ENCODE measurements at places on chromosomes 1 and 21.

DNA sequence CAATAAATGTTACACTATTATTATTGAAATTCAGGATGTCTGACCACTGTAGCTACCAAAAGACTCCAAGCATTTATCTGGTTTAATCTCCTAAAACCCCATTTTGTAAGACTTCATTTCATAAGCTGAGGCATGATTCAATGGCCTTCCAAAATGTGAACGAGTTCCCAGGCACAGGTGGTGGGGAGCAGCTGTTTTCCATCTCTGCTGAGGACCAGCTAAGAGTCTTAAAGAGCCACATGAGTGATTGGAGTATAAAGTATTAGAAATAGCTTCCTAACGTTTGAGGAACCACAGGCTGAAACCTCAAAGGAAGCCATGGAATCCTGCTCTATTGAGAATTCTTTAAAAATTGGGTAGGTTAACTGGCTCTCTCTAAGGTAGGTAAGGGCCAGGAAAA, 44.9 kb downstream of the SEC16B start:
- DNase-seq: no peak

GRCh38 chr1:234745844-234746797, 136.1 kb upstream of the IRF2BP2 start:
- DNase-seq: no peak

- no peak for DNase-seq
Measured at GRCh38 chr1:201745023-201745422, 83.9 kb upstream of the IPO9 start.

DNA sequence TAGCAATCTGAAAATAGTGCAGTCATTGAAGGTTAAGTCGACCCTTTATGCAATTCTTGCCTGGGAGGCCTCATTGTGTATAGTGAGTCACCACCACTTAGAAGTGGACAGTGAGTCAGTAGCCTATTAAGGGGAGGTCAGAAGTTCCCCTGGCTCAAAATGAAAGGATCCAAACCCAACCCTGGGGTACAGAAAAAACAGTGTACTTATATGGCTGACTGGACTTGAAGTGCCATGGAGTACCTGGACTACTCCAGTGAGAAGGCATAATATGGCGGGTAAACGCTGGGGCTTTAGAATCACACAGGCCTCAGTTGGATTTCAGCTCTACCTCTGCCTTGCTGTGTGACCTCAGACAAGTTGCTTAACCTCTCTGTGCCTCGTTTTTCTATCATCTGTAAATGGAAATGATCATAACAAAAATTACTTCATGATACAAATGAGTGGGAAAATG, 2.2 kb upstream of the BCL9 start:
- DNase-seq: no peak

- DNase-seq: no peak
Measured at GRCh38 chr1:147824798-147825197, 64.4 kb upstream of the GJA5 start.

GRCh38 chr1:104780470-104781078, 1030.9 kb downstream of the AMY1C start:
- no peak for DNase-seq

DNA sequence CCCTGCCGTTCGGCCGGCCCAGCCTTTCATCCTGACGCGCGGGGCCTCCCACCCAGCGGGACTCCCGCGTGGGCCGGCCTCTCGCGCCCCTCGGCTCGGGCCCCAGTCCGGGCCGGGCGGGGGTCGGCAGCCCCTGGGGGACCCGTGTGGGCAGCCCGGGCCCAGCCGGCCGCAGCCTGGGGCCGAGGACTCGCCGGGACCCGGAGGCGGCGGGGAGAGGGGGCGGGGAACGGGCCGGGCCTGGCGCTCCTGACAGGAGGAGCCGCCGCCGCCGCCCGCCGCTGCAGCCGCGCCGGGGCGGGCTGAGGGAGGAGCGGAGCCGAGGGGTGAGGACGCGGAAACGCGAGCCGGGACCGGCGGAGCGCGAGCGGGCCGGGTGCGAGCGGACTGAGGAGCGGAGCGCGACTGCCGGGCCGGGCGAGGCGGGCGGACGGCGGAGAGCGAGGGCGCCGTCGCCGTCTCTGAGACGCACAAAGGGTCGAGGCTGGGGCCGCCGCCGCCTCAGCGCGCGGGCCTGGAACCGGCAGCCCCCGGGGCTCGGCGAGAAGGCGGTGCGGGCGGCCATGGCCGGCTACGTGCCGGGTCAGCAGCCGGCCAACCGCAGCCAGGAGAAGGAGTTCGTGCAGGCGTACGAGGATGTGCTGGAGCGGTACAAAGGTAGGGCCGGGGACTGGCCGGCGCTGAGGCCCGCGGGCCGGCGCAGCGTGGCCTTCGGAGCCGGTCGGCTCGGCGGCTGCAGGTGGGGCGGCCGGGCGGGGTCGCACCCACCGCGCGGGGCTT, 79.1 kb downstream of the NDUFS5 start:
- peak; percentile 38 for DNase-seq

- DNase-seq: no peak
Measured at GRCh38 chr1:157073944-157074685, 25.5 kb downstream of the ETV3L start.

DNA sequence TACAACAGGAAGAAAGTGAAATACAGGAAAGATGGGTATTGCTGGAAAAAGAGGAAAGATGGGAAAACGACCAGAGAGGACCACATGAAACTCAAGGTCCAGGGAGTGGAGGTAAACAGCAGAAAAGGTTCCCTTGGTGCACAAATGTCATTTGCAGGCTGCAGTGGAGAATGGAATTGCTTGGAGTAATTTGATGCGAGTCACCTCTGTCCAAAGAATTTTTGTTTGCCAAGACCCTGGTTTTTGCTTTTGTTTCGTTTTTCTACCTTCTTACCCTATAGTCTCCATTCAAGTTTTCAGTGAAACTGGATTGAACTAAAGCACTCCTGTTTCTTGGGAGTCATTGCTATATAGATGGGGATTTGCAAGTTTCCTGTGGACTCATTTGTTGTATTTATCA, 464.3 kb downstream of the CAMTA1 start:
- no peak for DNase-seq

- DNase-seq: no peak
Measured at GRCh38 chr1:185112356-185112755, 44.4 kb downstream of the TRMT1L start.

DNA sequence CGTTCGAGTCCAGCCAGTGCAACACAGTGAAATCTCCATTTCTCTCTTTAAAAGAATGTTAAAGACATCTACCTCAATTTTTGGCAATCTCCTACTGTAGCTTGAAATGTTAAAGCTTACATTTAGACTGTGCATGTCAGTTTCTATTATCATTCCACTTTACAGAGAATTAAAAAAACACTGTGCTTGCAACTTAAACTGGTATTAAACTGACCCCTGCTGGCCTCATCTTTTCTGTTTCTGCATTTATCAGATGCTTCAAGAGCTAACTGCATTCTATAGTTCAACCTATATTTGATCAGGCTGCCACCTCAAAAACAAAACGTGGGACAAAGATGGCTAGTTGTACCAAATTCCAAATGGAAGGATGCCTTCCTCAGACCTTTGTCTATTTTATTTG, 226.5 kb downstream of the SMYD3 start:
- no peak for DNase-seq

- no peak for DNase-seq
Measured at GRCh38 chr1:68795956-68796355, 299.1 kb upstream of the DEPDC1 start.

Measured in CD8-positive, alpha-beta memory T cell (primary cell).